ENCODE measurements at places on chromosomes 3 and 15.
A peak's percentile ranks its signal among the peaks of the same experiment; 100 is the strongest.

DNA sequence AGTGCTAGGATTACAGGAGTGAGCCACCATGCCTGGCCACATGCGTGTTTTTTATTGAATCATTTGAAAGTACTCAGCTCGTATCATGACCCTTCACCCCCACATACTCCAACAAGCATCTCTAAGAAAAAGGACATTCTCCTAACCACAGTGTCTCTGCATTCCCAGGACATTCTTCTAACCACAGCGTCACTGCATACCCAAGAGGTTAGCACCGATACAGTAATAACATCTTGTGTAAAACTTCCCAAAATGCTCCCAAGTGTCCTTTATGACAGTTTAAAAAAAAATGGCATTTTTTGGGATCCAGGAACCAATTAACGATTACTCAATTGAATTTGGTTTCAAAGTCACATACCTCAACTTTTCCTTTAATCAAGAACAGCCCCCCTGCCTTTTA, 39.6 kb downstream of the FLNB start:
- DNase-seq = no peak

DNA sequence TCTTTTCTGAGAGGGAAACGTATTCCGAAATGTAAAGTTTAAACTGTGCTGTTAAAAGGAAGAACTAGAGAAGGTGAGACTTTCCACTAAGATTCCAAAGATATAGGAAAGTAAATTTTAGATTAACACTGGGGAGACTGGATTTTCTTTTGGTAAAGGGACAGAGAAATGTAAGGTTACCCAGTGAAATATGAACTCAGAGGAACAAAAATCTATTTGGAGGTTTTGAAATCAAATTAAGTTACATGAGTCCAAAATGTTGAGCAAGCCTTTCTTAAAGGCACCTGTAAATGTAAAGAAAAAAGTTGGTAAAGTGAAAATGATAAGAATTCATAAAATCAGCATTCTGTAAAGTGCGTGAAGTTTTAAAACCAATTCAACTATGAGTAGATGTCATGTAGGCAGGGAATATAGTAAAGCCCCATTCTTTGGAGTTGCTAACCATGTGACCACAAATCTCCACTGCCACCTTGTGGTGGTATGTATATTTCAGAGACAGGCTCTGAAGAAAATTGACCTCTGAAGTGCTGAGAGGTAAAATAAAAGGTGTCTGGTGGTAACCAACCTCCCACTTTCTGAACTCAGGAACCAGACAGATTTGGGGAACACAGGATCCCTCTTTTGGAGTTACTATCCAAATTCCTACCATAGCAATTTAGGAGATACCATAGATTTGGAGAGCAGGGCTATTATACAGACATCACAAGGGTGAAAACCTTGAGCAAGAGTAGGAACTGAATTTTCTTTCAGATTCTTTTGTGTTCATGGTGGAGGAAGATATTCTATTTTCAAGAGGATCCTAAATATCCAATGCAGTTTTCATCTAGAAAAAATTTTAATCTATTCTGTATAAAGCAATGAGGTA, 215.3 kb downstream of the ROBO2 start:
- peak; percentile 17 for DNase-seq

GRCh38 chr3:52912885-52913731, 15.8 kb upstream of the STIMATE start:
- no peak for DNase-seq

DNA sequence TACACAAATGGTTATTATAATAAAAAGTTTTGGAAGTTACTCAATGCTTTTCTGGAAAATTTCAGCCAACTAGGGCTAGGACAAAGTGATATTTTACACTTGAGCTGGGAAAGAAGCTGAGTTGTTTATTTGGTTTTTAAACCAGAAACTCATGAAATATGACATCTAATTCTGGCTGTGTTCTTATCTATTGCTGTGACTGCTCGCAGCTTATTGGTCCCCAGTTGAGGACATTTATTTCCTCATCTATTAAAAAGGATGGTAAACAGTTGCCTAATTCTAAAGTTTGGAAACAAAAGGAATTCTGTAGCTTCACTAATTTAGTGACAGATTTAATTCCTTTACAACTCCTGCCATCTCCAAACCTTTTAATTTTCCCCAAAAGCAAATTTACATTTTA, 487.6 kb upstream of the IL12A start:
- no peak for DNase-seq

DNA sequence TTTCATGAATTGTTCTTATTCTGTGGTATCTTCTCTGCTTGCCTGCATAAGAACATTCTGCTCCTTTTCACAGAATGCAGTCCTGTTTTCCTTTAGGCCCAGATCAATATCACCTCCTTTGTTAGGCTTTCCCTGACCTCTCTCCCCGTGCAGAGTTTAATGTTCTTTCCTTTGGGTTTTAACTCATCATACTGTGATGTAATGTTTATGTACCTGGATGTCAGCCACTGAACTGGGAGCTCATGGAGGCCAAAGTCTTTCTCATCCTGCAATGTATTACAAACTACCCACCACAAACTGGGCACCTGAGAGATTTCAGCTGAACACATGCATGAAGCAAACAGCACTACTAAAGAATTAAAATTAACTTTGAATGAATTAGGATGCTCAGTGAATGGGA, 192.8 kb upstream of the RORA start:
- DNase-seq = no peak

DNA sequence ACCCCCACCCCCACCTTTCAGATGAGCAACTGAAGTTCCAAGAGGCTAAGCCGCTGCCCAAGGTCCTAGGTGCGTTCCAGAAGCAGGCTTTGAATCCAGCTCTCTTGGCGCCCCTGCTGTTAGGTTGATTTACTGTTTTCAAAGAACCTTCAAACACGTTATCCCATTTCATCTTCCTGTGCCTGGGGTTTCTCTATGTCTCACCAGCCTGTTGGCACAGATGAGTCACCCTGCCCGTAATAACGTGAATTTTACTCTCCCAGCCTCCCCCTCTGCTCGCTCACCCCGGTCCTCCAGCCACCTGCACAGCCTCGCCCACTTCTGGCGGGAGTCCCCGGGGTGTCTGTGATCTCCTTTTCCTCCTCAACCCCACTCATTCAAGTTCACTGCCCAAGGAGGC, 13.0 kb upstream of the TSEN2 start:
- DNase-seq = no peak

- no peak for DNase-seq
Measured at GRCh38 chr15:94066046-94066445, 165.3 kb upstream of the MCTP2 start.

GRCh38 chr3:86228101-86228500, 762.8 kb downstream of the VGLL3 start:
- DNase-seq = no peak

- no peak for DNase-seq
Measured at GRCh38 chr15:48325400-48325799, 5.8 kb upstream of the DUT start.

DNA sequence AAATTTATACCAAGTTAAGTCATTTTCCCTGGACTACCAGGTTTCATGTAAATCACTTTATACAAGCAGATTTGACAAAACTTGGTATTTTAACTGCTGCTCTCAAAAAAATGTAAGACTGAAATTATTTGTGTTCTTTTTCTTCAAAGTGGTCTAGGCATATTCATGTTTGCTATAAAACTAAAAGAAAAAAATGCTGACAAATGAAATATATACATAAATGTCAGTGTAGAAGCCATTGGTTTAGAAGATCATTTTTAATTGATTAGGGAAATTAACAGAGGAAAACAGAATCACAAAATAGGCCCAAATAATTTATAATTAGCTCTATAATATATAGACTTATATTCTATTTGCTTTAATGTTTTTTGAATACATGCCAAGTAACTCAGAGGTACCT, 523.2 kb downstream of the RBMS3 start:
- no peak for DNase-seq
